CD4-positive, CD25-positive, alpha-beta regulatory T cell (primary cell): ENCODE measurements at places on chromosomes 6 and 20. TPM values are rescaled to one million over a fixed set of nuclear protein-coding genes. Genes with fewer than 3 reads are reported as not detected.

The MTFR2 gene
- total RNA-seq, result 3.7 TPM

The ZNF391 gene
- total RNA-seq, result 1.0 TPM

The MYB gene
- total RNA-seq, result 17.4 TPM

The SPEF1 gene
- not detected for total RNA-seq

The C2 gene
- total RNA-seq, result 1.3 TPM
